ENCODE measurements at places on chromosomes 12 and 14.
A peak's percentile ranks its signal among the peaks of the same experiment; 100 is the strongest.

DNA sequence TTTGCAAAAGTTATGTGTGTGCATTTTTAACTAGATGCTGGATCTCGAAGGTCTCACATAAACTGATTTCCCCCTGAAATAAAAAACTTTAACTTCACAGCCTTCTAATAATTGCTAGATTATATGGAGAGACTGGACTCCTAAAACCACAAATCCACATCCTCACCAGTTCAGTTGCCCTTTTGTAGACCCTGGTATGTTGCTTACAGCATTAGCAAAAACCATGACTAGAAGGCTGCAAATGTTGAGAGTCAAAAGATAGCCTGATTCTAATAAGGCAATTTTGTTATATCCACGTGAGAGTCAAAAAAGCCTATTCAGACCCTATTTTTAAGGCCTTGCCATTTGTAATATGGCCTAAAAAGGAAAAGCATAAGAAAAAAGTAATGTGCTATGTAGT is 37.4 kb downstream of the RASSF8 start:
- H3K36me3 ChIP-seq, result no peaks in the 10 kb centered on the region
- no peaks in the 10 kb centered on the region for H3K4me1 ChIP-seq
- H3K27me3 ChIP-seq, result no peaks in the 10 kb centered on the region
- DNase-seq, result no peak
- no peak overlapping the region for H3K27ac ChIP-seq

DNA sequence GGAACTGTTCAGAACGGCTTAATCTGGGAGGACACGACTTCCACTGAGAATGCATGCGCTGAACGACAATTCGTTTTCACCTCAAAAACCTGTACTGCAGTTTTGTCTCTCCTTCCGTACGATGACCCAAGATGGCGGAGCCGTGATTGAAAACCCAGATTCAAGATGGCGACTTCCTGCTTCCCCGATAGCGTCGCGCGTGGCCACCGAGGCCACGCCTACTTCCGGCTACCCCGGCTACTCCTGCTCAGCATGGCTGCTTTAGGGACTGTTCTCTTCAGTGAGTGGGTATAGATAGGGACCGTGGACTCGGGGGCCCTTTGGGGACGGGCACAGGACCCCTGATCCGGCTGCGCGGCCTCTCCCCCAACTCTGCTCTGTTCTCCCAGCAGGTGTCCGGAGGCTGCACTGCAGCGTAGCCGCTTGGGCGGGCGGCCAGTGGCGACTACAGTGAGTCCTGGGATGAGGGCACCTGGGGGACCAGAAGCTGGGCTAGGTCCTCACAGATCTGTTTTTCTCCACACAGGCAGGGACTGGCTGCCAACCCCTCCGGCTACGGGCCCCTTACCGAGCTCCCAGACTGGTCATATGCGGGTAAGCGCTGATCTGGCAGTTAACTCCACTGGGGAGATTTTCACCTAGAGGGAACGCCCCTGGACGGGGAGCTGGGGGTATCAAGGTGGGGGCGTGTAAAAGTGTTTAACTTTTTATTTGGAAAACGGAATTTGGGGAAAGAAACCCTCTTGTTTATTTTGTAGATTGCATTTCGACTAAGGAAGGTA is at the start of gene MRPL52:
Gene MRPL52 (plus strand): TSS at position 227 of the 782 bp plus-strand sequence. CDS start 26 bp downstream, at position 253.
- DNase-seq, result peak; percentile 88
- H3K4me3 ChIP-seq, result peak within 1 kb of the TSS; percentile 85
- peaks cover 18% of the 10 kb centered on the region for H3K4me1 ChIP-seq
- H3K27ac ChIP-seq, result peak within 1 kb of the TSS; percentile 85
- H3K27me3 ChIP-seq, result no peaks in the 10 kb centered on the region

- no peaks in the 10 kb centered on the region for H3K4me1 ChIP-seq
- no peaks in the 10 kb centered on the region for H3K36me3 ChIP-seq
- DNase-seq, result no peak
- no peak overlapping the region for H3K4me3 ChIP-seq
- H3K27ac ChIP-seq, result no peak overlapping the region
- H3K27me3 ChIP-seq, result no peaks in the 10 kb centered on the region
Measured at GRCh38 chr12:43332977-43333640, 218.9 kb downstream of the ADAMTS20 start.

DNA sequence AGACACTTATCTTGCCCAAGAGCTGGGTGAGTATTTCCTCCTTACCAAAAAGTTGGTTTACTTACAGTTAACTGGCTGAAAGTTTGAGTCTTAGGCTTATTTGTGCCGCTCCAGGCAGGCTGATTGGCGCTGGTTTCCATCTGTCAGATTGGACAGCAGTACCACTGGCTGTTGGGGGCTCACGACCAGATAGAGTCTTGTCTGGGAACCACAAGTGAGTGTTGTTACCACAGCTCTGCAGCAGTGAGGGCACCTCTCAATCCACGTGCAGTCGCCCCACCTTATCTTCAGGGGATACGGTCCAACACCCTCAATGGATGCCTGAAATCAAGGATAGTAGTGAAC is 58.9 kb downstream of the DDX51 start:
- H3K4me3 ChIP-seq, result peak overlapping the region; percentile 66
- DNase-seq, result no peak
- peaks cover 19% of the 10 kb centered on the region for H3K4me1 ChIP-seq

- H3K27ac ChIP-seq, result no peak overlapping the region
- no peak overlapping the region for H3K4me3 ChIP-seq
- H3K27me3 ChIP-seq, result no peaks in the 10 kb centered on the region
Measured at GRCh38 chr12:19794116-19794515, 354.8 kb downstream of the AEBP2 start.

DNA sequence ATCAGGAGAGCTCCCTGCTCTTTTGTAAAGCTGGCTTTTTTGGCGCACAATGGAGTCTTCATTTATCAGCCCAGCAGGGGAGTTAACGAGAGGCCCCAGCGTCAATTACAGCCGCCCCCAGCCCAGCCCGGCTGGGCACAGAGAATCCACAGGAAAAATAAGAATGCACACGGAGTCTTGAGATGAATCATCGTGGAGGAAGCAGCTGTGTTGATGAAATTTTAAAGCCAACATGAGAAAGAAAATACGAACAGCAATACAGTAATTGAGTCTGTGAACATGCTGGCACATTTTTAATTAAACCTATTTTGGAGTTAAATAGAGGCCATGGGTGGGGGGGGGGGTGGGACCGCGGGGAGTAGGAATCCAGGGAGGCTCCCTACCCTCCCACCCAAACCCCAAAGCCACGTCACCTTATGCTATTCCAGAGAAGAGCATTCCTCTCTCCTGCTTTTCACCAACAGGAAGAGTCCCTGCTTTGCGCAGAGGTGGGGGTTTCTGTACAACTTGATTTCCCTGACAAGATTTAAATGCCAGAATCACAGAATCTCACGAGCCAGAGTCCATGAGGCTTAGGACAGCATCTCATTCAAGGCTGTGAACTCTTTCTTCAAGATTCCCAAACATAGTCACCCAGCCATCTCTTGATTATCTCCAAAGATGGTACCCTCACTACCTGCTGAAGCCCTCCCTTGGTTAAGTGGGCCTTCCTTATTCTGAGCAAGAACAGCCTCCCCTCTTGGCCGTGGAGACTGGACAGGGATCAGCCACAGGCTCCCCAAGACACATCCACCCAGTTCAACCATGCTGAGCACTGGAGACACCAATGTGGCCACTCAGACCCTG is 50.3 kb downstream of the CCNK start:
- no peak for DNase-seq
- no peaks in the 10 kb centered on the region for H3K27me3 ChIP-seq
- no peaks in the 10 kb centered on the region for H3K4me1 ChIP-seq
- H3K27ac ChIP-seq, result no peak overlapping the region
- H3K36me3 ChIP-seq, result no peaks in the 10 kb centered on the region

DNA sequence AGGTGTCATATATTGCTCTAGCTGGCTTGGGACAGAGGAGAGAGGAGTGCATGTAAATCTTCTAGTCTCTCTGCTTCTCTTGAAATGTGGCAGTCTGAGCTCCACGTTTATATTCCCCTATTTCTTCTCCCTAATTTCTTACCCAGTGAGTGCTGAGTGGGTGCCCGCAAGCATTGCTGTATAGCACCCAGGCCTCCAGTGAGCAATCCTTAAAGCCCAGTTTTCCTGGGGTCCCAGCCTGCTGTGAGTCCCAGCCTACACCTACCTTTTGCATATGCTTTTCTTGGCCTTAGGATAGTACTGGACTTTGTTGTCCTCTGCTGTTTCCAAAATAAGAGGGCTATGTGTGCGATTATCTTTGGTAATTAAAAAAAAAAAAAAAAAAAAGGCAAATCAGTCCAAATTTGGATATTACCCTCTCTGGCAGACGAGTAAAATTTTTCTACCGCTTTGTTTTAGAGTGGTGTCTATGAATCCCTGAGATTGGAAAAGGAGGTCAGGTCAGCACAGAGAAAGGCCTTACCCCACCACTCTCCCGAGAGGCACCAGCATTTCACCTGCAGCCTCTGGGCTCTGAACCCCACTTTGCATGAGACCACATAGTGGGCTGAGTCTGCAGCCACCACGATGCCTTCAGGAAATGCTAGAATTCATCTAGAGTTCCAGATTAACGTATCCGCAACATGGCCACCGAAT is 1.1 kb downstream of the MGST1 start:
- DNase-seq, result no peak
- no peaks in the 10 kb centered on the region for H3K36me3 ChIP-seq
- H3K27ac ChIP-seq, result no peak overlapping the region
